ENCODE measurements at places on chromosomes 6 and 20.

- DNase-seq: no peak
Measured at GRCh38 chr6:165674155-165675029, 11.4 kb upstream of the PDE10A start.

GRCh38 chr6:44697327-44697726, 309.8 kb downstream of the CDC5L start:
- DNase-seq: no peak

DNA sequence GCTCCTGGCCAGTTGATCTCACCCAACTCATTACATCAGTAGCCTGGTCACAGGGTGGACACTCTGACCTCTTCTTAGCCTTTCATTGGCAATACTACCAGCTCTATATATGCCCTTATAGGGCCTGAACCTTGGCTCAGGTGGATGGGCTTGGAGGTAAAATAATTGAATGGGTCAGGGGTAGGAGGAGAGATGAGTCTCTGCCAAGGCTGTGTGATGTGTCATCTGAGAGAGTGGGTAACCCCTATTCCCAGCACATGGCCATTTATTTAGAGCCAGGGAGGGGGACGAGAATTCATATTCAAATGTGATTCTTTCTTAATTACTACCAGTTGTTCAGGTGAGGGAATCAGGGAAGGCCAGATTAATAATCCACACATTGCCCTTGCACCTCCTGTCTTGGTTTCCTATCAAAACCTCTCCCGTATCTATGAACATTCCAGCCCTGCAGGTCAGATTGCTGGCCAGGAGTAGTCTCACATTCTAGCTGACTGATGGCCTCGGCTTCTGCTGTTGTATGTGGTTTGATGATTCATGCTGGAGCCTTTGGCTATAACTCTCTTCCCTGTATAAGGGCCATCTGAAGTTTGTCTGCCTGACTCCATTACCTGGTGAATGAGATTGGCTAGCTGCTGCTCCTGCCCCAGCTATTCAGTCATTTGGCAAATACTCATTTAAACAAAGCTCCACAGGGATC, 13.4 kb downstream of the C20orf173 start:
- no peak for DNase-seq

GRCh38 chr6:107786709-107787588, 37.2 kb downstream of the SCML4 start:
- peak; percentile 35 for DNase-seq

GRCh38 chr6:97915537-97915936, 632.5 kb upstream of the MMS22L start:
- DNase-seq: no peak

- no peak for DNase-seq
Measured at GRCh38 chr6:168033791-168034190, 36.3 kb downstream of the KIF25 start.

GRCh38 chr6:132236281-132236680, 165.0 kb downstream of the MOXD1 start:
- DNase-seq: no peak

DNA sequence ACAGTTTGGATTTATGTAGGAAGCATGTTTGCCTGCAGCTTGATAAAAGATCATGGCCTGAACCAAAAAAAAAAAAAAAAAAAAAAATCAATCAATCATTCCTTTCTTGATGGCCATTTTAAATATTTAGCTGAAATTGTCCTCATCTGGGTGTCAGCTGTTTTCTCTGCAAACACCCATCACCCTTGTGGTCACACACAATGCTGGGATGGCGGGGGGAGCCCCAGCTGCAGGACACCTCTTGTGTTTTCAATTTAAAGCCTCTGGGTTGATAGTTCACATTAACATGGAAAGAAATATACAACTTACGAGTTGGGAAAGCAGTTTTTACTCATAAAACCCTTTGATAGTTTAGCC, 160.4 kb downstream of the ZFP64 start:
- no peak for DNase-seq
